ENCODE measurements at places on chromosomes 12 and 14.

DNA sequence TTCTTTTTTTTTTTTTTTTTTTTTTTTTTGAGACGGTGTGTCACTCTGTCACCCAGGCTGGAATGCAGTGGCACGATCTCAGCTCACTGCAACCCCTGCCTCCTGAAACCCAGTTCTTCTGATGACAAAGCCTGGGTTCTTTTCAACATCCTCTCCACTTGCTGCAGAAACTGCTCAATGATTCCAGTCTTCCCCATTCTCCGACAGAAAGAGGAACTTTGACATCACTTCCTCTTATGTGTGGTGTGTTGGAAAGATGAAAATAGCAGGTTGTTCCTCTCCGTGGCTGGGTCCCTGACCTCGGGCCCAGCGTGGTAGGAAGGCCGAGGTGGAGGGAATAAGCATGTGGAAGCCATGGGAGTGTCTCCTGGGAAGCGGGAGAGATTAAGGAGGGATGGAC lies 198.4 kb downstream of the PHETA1 start:
- no peak for DNase-seq

DNA sequence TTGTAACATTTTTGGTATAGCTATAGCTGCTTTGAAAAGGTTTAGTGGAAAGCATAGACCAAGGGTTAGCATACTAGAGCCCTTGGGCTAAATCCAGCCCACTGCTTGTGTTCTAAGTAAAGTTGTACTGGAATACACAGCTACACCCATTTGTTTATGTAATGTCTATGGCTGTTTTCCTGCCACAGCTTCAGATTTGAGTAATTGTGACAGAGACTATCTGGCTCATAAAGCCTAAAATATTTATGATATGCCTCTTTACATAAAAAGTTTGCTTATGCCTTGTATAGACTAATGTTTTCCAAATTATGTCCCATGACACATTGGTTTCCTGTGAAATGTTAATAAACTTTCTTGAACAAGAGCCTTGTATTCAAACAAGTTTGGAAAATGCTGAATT lies 234.8 kb upstream of the ATP2B1 start:
- DNase-seq = no peak

DNA sequence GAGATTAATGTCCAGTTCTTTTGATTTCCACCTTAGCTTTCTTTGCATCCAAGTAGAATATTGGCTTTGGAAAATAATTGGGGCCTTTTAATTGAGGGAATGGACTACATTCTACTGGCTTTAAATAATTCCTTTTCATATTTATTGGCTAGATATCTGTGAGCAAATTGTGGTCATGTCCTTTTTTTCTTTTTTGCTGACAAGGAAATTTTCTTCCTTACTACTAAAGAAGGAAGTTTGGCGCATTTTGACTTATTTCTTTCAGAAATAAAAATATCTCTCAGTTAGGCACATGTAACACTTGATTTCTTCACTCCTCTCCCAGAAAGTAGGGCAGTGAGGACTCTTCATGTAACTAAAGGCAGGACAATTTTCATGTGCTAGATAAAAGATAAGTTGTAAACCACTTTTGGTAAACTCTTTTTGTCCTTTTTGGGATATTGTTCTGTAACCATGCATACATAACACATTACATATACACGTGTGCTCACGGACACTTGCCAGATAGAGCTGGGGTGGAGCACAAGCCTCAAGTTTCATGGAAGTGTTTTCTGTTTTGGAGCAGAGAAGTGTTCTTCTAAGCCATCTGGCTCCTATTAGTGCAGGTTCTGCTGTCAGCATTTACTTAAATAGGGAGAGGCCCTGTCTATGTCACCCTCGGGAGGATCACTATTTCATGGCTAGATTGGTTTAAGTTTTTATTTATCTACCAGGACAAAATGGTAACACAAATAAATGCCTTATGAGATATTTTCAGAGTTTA lies 85.1 kb upstream of the LRIG3 start:
- DNase-seq = peak; percentile 52

GRCh38 chr12:54358191-54358944 lies 5.9 kb downstream of the GPR84 start:
- peak; percentile 74 for DNase-seq

All from fibroblast of skin of abdomen (primary cell).